ENCODE measurements at places on chromosomes 3 and 15.

DNA sequence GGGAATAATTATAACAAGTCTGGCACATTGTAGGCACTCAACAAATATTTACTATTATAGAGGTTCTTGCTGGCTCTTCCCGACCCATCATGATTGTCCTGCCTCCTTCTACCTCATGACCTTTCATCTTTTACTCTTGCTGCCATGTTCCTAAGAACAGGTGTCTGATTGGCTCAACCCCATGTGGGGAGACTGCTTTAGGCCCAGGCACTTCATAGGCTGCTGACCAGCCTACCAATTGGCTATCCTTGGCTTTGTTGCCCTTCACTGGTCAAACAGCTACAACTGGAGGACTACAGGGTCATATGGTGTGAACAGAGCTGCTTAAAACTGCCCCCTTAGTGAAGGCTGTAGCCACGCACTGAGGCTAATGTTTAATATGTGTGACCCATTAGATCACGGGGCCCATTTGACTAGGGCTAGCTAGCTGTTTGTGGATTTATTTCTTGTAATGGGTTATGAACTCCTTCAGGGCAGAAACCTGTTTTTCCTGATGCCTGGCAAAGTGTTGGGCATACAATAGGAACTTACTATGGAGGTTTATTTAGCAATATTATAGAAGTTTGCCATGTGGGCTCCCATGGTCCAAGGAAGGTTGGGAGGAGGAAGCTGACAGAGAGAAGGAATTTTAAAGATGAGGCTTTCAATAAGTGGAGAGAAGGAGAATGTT lies 239.9 kb upstream of the TBC1D5 start:
- DNase-seq, result no peak

DNA sequence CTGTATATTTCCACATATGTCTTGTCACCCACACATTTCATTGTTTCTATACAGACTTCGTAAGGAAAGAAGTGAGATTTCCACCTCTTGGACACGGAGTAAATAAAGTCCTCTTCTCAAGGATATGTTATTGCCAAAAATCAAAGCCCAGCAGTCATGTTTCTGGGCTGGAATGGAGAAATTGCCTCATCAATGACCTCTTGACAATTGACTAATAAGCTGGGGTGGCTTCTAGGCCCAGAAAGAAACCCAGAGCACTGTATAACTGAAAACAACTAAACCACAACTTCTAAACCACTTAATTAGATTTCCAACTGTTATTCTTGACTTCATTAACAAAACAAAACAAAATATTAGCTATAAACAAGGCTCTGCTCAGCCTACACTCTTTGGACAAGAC lies 56.4 kb upstream of the SLC24A5 start:
- DNase-seq, result no peak

GRCh38 chr3:24850245-24850644 lies 355.6 kb upstream of the THRB start:
- DNase-seq, result no peak

GRCh38 chr3:13370055-13370454 lies 50.1 kb downstream of the NUP210 start:
- no peak for DNase-seq

DNA sequence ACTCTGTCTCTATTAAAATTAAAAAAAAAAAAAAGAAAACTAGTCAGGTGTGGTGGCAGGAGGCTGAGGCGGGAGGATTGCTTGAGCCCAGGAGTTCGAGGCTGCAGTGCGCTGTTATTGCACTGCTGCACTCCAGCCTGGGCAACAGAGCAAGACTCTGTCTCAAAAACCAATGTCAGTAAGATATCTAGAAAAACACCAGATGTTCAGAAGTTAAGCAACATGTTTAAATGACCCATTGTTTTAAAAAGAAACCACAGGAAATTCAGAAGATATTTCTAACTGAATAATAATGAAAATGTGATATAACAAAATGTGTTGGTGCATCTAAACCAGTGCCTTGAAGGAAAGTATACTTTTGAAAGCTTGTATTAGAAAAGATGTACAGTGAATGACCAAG lies 203.4 kb upstream of the CGNL1 start:
- peak; percentile 32 for DNase-seq

- no peak for DNase-seq
Observed at GRCh38 chr3:153252963-153253362, 90.9 kb downstream of the RAP2B start.

DNA sequence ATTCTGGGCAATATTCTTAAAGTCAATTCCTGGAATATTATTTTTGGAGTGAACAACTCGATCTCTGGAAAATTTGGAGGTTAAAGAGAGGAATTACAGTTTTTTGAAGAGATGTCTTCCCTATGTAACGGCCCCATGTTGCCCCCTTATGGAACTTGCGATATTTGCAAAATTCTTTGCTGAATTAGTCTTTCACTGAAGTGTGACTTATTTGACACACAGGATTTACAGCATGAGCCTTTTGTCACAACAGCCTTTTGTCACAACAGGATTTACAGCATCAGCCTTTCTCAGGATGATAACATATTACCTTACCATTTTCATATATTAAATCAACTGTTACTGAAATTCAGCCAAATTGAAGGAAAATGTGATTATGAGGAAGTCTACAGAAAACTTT lies 37.8 kb upstream of the SPTSSB start:
- DNase-seq, result peak; percentile 48

- no peak for DNase-seq
Observed at GRCh38 chr15:76206325-76206976, 104.8 kb downstream of the ETFA start.

DNA sequence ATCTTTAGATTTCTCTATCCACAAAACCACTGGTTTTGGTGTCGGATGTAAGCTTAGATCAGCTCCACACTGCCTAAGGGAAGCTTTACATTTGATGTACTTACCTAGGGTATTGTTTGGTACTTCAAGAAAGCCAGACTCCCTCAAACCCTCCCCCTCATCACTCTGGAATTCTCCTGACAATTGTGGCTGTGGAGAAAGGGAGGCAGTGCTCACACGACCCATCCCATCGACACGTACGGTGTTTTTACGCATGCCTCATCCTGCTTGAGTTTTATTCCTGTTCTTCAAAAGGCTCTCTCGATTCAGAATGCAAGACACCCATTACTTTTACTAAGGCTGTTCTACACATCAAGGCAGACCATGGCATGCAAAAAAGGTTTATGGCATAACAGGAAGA lies 67.3 kb upstream of the ONECUT1 start:
- DNase-seq, result no peak

GRCh38 chr3:43031889-43032545 lies 52.9 kb downstream of the GASK1A start:
- DNase-seq, result no peak

DNA sequence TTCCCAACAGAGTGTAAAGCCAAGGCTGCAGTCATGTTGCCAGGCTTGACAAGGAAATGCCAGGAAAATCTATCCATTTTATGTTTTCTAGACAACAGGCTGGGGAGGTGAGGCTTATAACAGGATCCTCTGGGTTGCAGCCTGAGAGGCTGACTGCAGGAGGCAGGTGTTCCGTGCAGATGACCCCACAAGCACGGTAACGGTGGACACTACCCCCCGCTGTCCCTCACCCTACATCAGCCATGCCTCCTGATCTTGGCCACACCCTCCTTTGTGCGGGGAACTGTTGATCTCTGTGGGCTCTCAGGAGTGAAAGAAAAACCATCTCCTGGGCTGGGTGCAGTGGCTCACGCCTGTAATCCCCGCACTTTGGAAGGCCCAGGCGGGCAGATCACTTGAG lies 68.0 kb upstream of the ADPGK start:
- DNase-seq, result no peak

DNA sequence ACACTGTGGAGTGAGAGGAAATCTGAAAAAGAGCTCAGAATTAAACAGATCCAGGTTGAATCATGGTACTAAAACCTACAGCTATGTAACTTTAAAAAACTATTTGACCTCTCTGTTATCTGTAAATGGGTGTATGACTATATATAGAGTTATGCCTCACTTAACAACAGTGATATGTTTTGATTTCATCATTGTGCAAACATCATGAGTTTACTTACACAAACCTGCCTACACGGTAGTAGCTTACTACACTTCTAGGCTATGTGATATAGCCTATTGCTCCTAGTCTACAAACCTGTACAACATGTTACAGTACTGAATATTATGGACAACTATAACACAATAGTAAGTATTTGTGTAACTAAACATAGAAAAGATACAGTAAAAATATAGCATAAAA lies 191.6 kb upstream of the MEIS2 start:
- no peak for DNase-seq

DNA sequence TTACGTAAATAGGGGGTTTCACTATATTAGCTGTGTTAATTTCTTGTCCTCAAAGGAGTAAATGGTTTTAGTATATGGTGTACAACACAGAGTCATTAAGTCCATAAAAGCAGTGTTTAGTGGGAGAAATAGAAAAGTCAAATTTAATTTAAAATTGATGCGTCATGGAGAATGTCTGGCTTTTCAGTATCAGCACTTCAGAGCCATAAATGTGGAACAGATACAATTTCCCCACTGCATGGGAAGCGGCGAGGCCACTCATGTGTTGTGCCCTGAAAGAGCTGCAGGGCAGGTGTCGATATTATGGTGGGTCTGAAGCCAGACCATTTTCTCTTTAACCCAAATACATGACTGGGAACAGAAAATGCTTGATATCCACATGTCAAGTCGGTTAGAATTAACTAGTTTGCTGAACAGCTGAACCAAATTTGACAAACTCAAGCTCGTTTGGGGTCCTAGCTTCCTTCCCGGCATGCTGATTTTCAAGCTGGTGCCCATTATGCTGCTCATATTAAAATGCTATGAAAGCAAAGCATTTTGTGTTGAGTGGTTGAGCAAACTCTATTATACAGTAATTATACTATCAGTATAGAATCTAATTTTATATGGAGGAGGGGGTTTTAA lies 364.6 kb upstream of the TBL1XR1 start:
- no peak for DNase-seq

GRCh38 chr3:10757821-10758130 lies 58.3 kb upstream of the SLC6A11 start:
- no peak for DNase-seq

GRCh38 chr15:48866141-48866563 lies 11.8 kb upstream of the EID1 start:
- peak; percentile 27 for DNase-seq

GRCh38 chr15:98375513-98376340 lies 272.6 kb upstream of the IGF1R start:
- no peak for DNase-seq

DNA sequence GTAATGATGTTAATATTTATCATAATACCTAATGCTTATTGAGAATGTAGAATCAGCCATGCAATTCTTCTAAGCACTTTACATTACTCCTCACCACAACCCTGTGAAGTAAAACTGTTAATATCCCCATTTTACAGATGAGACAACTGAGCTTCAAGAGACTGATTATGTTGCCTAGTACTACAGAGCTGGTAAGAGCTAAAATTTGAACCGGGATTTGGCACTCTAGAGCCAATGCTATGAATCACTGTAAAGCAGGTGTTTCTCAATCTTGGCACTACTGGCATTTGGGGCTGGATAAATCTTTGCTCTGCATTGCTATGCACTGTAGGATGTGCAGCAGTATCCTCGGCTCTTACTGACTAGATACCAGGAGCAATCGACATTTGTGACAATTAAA lies 367.7 kb downstream of the MAGI1 start:
- no peak for DNase-seq

DNA sequence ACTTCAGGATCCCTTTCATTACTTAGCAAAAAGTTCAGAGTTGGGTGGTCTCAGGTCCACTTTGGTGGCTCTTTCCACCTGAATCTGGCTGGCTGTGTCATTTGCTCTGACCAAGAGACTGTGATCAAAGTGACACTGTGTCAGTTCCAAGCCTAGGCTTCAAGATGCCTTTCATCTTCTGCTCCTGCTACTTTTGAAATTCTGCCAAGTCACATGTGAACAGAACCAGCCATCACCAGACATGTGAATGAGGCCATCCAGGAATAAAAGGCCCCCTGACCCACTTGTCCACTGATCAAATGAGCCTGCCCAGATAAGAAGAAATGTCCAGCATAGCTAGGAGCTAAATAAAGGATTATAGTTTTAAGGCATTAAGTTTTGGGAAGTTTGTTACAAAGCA lies 132.2 kb downstream of the OSBPL10 start:
- no peak for DNase-seq

GRCh38 chr3:13950042-13950441 lies 70.2 kb upstream of the WNT7A start:
- DNase-seq, result no peak

DNA sequence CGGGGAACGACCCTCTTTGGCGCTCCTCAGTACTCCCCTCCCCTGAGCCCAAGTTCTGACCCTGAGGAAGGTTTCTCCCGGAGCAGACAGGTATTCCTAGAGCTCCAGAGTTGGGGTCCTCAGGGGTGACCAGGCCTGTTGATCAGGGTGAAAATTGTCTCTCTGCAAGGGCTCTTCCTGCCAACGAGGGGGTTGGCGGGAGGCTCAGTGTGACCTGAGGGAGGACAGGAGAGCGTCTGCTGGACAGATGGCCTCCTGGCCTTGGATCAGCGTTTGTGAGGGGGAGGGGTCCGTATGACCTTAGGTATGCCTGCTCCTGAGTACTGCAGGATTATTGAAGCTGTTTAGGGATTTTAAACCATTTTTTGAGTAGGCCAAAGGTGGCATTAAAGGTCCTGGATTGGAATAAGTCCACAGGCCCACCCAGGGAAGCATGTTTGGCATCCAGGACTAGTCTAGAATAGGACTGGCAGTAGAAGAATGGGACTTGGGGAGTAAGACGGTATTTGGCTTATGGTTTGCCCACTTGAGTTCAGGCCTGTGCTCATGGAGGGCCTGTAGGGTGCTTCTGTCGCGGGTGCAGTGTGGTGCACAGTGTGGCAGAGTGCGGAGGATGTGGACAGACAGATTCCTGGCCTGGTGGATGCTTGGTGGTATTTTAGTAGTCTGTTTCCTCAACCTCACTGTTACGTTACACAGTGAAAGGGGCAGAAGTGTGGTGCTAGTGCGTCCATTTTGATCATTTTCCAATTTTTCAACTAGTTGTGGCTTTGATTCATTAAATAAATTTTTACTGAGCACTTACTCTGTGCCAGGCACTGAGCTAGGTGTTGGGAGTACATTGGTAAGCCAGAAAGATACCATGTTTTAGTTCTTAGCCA lies 959 bp downstream of the ZNF592 start:
- DNase-seq, result peak; percentile 45

- DNase-seq, result no peak
Observed at GRCh38 chr15:78105476-78106241, 13.3 kb downstream of the SH2D7 start.

DNA sequence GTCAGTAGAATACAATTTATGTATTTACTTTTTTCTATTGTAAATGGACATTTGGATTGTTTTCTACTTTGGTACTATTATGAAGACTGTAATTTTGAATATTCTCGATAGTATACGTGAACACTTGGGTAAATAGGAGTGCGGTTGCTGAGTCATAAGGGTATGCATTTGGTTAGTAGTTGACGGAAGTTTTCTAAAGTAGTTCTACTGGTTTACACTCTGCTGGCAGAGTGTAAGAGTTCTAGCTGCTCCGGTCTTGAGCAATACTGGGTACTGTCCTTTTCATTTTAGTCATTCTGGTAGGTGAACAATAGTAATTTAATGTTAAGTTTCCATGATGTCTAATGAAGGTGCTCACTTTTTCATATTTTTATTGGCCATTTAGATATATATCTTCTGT lies 70.0 kb downstream of the MEF2A start:
- no peak for DNase-seq

GRCh38 chr3:134622806-134623365 lies 27.9 kb downstream of the KY start:
- DNase-seq, result no peak
